ENCODE measurements at places on chromosomes 12 and 14.

- peak; percentile 76 for DNase-seq
These were observed 86.7 kb downstream of the PTGER2 start for GRCh38 chr14:52400846-52401245.

DNA sequence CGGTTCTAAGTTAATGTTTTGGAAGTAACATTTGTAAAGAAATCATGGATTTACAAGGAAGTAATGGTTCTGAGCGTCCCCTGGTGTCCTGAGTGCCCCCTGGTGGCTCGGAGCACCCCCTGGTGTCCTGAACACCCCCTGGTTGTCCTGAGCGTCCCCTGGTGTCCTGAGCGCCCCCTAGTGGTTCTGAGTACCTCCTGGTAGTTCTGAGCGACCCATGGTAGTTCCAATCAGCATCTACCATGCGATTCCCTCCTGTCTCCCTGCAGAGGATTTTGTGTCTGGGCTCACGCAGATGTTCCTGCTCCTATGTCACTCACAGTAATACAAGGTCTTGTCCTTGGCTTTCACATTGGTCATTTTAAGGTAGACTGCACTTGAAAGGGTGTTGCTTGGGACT, 1352.9 kb downstream of the TMEM121 start:
- no peak for DNase-seq

DNA sequence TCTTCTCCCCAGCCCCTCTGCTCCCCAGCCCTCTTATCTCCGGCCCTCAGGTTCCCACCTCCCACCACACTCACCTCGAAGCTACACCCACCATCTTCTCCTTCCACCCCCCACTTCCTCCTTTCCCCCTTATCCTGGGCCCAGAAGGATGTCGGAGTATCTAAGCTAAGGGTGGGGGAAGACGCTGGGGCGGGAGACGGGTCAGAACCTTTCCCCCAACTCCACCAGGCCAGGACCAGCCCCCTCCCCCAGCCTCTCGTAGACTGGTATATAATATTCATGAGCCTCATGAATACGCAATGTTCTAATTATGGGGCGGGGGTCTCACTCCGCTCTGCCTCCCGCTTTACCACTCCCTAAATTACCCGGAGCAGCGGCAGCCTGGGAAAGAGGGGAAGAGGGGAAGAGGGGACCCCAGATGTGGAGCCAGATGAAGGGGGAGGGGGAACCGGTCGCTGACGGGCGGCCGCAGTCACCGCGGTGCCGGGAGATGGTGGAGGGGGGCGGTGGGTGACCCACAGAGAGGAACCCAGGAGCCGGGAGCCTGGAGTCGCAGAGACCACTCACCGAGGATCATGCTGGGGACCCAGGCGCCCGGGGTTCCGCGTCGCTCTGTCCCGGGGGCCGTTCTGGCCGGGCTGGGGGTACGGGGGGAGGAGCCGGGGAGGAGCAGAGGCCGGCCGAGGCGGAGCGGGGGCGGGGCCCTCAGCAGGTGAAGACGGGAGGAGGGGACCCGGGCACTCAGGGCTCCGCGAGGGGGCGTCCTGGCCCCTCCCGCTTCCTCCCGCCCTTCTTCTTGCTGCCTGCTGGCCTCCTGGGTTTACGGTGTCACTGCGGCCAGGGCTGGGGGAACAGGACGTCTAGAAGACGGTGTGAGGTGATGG, 6.4 kb upstream of the ZNF385A start:
- DNase-seq, result peak; percentile 70

DNA sequence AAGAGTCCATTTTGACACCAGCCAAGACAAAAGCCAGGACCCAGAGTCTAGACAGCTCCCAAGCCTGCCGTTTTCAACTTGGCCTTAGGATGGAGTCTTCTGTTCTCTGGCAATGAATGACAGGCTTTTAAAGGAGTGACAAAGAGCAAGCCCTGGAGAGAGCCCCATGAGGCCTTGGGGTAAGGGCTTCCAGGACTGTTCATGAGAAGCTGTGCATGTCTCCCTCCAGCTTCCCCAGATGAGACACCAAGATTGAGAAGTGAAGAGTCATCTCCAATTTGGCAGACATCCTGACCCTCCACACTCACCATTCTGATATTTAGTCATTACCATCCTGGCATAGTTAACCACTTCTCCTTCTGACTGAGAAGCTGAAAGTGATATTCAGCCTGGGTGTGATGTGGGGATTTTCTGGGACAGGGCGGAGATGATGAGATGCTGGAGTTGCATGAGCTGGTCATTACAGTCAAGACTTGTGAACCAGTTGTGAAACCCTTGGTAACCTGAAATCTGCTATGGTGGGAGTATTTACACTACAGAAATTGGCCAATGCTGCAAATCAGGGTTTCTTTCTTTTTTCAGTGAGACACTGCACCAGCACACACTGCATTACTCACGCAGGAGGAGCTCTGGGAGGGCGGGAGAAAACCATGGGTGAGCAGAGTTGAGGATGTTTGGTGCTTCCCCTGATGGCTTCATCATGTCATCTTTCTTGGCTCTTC, 77.8 kb downstream of the VCPKMT start:
- DNase-seq, result peak; percentile 94

DNA sequence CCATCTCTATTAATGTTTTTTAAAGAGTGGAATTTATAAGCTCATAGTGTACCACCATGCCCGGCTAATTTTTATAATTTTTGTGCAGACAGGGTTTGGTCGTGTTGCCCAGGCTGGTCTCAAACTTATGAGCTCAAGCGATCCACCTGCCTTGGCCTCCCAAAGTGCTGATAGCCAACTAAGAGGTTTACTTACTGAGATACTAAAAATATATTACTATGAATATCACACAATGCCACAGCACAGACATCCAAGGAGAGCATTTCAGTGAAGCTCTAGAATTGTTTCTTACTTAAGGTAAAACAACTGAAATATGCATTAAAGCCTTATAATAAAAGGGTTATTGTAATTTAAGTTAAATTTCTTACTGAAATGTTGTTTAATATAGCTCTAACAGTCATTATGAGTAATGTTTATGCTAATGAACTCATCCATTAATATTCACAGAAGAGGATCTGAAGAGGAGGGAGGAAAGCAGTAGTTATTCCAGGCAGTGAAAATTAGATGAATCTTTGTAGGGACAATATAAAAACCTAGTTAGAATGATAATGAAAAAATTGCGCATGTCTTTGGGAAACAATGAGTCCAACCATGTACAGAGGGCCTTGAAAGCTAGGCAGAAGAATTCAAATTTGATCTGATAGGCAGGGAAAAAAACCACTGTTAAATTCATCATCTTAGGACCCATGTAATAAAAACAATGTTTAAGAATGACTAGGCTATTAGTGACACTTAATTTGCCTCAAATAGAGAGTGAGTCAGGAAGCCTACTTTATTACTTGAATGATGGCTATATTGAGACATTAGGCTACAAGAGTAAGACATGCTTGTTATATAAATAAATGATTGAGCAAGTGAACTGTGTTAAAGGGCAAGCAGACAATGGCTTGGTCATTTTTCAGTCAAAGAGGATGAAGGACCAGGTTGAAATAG, 99.2 kb downstream of the SLC41A2 start:
- DNase-seq, result no peak

GRCh38 chr12:117686911-117687377, 281.8 kb downstream of the KSR2 start:
- no peak for DNase-seq

DNA sequence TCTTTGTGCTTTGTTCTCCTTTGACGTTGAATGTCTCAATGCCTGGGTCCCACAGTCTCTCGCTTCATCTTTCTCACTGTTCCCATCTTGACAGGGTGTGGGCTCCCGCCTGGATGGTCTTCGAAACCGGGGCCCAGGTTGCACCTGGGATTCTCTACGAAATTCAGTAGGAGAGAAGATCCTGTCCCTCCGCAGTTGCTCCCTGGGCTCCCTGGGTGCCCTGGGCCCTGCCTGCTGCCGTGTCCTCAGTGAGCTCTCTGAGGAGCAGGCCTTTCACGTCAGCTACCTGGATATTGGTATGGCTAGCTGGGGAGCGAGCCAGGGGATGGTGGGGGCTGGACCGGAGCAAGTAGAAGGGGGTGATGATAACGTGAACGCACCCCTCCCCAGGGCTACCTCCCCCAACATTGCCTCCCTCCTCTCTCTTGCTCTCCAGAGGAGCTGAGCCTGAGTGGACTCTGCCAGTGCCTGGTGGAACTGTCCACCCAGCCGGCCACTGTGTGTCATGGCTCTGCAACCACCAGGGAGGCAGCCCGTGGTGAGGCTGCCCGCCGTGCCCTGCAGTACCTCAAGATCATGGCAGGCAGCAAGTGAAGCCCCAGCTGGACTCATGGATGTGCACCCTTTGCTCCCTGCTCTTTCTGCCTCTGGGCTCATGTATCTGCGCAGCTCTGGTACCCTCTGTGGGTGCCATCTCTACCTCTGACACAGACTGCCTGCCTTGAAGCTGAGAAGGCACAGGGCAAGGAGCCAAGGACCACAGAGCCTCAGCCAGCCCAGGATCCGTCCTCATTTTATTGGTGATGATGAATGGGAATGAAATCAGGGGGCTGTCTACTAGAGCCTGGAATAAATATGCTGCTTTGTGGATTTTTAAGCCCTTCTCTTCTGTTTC, 1.5 kb downstream of the NPFF start:
- DNase-seq, result no peak

DNA sequence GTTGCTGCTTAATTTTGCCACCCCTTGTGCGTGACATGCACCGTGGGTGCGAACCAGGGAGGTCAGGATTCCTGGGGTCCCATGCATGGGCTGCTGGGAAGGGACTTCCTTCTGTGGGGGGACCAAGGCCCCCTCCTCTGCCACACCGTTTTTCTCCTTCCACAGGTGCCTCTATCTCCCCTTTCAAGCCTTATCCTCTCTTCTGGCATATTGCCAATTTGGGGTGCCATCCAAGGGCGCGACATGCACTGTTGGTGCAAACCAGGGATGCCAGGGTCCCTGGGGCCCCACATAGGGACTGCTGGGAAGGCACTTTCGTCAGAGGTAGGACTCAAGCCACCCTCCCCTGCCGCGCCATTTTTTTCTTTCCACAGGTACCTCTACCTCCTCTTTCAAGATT, 289.0 kb downstream of the ALG10 start:
- no peak for DNase-seq

GRCh38 chr12:1838205-1838993, 18.0 kb downstream of the LRTM2 start:
- no peak for DNase-seq

Measured in T-helper 1 cell (primary cell).